SJCRH30 (cell line): ENCODE measurements at places on chromosomes 4 and X. TPM values are rescaled to one million over a fixed set of nuclear protein-coding genes. Genes with fewer than 3 reads are reported as not detected.

- no peak for DNase-seq
Observed at GRCh38 chrX:130874751-130875150, 28.3 kb downstream of the ENOX2 start.

- peak; percentile 85 for DNase-seq
Observed at GRCh38 chr4:153539422-153539821, 73.3 kb downstream of the TMEM131L start.

The MED12 gene
- total RNA-seq = 39.8 and 44.3 TPM in 2 replicates

- DNase-seq = no peak
Observed at GRCh38 chrX:97691901-97692455, 808.3 kb downstream of the RPA4 start.

The NDST4 gene
- 15.8 and 19.1 TPM in 2 replicates for total RNA-seq

DNA sequence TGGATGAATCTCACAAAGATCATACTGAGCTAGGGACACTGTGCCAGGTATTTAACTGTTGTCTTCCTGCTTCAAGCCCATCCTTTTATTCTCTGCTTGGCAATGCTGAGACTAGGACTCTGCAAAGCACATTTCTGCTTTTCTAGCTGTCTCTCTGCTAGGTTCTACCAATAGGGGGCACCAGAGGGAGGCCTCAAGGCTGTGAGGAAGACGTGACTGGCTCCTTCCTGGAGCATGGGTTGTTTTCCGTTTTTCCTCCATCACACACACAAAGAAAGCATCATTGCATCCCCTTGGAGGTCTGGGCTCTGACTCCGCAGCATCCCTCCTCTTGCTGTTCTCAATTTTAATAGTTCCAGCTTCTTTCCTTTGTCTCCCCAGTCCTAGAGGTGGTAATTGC, 10.9 kb upstream of the DCTD start:
- DNase-seq = peak; percentile 41

GRCh38 chrX:71214604-71215337, 8.3 kb upstream of the GJB1 start:
- no peak for DNase-seq

The PRPS2 gene
- total RNA-seq = 79.8 and 86.3 TPM in 2 replicates

DNA sequence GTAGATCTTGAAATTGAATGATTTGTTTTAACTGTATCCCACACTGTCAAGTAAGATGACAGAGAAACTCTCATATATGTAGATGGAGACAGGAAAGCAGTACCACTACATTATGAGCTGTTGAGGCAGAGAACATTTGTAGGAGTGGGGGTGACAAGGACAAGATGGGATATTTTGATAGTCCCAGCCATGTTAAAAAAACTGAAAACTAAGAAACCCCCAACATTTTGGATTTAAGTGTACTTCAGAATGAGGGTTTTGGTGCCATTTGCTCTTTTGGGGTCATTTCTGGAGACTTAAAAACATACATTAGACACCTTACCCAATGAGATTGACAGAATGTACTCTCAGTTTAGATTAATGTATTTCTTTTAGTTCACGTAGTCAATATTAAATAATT, 149.9 kb upstream of the SLC4A4 start:
- no peak for DNase-seq

GRCh38 chr4:1187182-1187581, 14.8 kb upstream of the SPON2 start:
- no peak for DNase-seq
